NCI-H2107 (cell line): ENCODE measurements at places on chromosomes 16 and 17.

DNA sequence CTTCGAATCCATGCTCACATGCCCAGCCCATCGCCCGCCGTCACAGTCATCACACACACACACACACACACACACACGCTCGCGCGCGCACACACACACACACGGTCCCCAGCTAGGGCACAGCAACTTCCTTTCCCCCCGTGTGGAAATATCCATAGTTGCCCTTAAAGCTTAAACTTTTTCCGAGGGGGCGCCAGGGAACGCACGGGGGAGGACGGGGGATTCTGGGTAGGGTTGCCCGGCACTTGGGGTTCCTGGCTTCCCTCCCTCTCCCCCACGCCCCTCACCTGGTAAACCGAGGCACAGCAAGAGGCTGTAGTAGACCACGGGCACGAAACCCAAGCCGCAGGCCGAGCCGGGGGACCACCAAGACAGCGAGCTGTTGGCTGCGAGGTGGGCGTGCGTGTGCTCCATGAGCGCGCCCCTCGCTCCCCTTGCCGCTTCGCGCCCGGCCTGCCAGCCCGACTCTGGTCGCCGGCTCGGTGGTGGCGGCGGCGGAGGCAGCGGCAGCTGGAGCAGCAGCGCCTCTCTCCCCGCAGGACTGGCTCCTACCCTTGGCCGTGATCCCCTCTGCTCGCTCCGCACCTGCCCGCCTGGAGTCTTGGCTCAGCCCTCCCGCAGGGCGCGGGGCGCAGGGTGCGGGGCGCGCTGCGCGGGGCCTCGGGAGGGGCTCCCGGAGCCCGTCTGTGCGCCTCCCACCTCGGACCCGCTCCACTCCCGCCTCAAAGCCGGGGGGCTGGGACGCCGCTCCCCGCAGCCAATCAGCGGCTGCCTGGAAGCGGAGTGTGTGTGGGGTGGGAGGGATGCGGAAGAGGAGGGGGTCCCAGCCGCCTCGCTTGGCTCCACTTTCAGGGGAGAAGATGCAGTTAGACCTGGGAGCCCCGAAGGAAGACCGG is at the start of gene GPR139:
TSS of gene GPR139 (minus strand) at position 688 of the 896 bp plus-strand sequence. CDS start at position 414, 274 bp downstream.
- DNase-seq: peak; percentile 11

GRCh38 chr16:31473264-31473984 is 1.5 kb downstream of the TGFB1I1 start:
- DNase-seq: no peak

DNA sequence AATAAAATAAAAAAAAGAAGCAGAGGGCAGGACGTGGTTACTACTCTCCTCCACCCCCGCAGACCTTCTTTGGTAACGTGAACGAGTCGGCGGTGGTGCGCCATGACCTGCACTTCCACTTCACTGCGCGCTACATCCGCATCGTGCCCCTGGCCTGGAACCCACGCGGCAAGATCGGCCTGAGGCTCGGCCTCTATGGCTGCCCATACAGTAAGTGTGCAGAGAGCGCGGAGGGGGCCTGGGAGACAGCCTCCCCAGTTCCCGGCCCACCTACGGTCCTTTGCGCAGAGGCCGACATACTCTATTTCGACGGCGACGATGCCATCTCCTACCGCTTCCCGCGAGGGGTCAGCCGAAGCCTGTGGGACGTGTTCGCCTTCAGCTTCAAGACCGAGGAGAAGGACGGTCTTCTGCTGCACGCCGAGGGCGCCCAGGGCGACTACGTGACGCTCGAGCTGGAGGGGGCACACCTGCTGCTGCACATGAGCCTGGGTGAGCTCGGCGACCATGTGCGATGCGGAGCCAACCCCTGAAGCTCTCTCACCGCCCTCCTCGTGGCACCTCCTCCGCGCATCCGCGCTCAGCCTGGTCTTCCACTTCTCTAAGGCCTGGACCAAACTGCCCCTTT is 2.7 kb downstream of the CNTNAP1 start:
- DNase-seq: no peak

- no peak for DNase-seq
Measured at GRCh38 chr17:58615768-58616659, 75.8 kb downstream of the TEX14 start.

DNA sequence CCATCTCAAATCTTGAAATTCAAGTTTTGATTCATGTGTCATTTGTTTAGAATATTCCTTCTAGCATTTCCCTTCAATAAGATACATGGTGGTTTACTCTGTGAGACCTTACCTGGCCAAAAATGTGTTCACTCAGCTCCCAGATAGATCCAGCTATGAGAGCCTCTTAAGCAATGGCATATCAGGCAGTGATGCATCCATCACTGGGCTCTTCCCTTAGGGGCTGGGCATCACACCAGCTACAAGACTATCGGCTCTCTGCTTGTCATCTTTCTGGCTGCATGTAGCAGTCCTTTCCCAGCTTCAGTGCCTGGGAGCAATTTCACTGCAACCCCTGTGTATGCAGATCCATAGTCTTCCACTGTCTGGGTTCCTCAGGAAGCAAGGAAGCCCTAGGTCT is 40.6 kb downstream of the GOSR1 start:
- no peak for DNase-seq

DNA sequence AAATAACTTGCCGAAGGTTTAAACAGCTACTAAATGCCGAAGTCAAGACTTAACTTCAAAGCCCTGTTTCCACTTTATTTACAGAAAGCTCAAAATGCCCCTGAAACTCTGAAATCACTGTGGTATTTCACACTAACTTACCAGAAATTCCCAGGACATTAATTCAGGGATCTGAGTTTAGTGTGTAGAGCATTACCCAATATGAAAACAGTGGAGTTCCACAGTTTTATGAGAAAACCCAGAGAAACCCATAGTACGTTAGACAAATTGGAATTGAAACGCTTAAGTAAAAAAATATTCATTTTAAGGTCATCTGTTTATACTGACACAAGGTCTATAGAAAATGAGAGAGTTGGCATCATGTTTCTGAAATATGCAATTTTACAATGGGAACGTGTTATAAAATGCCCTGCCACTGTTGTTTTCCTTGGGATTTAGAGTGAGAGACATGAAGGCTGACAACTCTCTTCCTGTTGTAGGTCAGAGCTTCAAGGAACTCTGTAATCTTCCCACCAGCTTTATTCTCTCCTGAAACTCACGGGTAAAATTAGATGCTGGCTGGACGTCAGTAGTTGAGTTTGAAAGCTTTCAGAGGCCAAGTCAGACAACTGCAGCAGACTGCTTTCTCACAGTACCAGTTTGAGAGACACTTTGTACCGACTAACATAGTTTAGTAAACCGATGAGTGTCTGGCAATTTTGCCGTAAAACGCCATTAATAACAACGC is 139.4 kb upstream of the TBX2 start:
- DNase-seq: no peak

GRCh38 chr16:87407511-87408112 is 15.5 kb downstream of the MAP1LC3B start:
- no peak for DNase-seq

DNA sequence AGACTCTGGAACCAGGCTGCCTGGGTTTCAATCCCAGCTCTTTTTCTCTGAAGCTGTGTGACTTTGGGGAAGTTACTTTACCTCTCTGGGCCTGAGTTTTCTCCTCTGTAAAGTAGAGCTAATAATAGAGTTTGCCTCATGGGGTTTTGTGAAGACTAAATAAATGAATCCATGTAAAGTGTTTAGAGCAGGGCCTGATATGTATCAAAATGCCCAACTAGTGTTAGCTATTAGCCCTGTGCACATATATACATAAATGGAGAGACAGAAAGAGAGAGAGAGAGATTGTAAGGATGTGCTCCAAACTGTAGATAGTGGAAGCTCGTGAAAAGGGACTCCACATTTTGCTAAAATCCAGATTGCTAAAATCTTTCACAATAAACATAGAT is 44.8 kb upstream of the HAPSTR1 start:
- no peak for DNase-seq

DNA sequence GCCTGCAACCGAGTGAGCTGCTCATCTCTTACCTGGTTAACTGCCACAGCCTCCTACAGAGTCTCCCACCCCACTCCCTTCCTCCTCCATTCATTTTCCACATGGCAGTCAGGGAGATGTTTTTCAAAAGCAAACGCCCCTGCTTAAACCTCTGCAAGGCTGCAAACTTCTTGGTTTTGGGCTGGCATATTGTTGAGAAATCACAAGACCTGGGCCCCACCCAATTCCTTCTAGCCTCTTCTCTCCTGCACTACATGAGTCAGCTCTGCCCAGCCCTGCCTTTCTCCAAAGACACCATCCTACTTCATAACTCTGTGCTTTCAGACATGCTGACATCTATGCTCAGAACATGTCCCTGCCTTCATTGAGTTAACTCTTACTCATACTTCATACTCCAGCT is 136.1 kb downstream of the SPACA3 start:
- no peak for DNase-seq

DNA sequence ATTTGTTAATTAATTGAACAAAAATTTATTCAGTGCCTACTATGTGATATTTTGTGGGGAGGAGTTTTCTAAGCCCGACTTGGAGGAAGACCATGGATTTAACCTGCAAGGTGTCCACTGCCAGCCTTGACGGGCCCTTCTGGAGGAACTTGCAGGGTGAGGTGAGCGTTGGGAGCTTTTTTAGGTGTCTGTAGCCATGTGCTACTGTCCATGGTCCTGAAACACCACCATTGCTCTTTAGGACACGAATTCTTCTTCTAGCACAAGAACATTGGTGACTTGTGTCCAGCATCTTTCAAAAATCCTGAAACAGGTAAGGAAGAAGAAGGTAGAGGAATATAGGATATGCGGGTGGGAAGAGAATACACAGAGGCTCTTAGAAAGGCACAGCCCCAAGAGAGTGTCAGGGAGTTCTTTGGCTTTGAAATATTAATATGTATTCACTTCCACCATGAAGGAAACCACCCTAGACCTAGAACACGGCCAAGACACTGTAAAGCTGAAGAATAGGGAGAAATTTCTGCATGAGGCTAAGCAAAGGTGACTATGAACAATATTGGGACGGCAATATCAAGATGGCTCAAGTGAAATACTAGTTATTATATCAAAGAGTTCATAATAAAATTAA is 27.9 kb upstream of the OR4D1 start:
- no peak for DNase-seq

GRCh38 chr16:2270070-2270462 is 2.1 kb upstream of the RNPS1 start:
- no peak for DNase-seq

DNA sequence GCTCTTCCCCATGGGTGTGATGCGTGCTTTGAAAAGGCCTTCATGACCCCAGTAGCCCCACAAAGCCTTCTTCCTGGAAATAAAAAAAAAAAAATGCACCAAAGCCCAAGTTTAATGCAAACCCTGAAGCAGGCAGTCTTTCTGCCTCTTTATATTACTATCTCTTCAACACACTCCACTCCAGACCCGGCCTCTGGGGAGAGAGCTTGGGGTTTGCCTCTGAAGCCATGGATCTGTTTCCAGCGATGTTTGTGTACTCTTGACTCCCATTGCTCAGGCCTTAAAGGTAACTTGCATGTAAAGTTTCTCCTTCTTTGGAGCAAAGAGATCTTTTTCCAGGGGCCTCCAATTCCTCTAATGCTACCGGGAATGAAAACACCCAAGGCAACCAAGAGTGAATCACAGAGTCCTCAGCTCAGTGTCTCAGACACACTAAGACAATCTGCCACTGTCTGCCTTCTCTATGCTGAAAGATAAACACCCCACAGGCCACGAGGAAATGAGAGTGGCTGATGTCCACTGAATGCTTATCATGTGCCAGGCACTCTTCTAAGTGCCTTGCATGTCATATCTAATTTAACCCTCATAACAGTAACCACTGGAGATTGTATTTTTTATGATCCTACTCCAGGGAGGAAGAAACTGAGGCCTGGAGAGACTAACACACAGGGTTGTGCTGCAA is 56.4 kb upstream of the AKTIP start:
- DNase-seq: no peak

DNA sequence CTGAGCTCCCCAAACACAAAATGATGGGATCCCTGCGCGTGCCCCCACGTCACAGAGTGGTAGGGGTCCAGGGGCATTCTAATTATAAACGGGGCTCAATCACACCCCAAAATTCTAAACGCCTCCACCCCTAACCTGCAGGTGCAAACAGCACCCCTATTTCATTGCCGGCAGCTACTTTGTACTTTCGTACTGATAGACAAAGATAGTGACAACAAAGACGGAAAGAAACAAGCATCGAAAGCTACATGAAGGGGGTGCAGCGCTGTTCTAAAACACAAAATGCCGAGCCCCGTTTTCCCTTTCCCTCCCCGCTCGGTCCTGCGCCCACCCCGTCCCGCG is 13.9 kb downstream of the MIS12 start:
- DNase-seq: no peak

DNA sequence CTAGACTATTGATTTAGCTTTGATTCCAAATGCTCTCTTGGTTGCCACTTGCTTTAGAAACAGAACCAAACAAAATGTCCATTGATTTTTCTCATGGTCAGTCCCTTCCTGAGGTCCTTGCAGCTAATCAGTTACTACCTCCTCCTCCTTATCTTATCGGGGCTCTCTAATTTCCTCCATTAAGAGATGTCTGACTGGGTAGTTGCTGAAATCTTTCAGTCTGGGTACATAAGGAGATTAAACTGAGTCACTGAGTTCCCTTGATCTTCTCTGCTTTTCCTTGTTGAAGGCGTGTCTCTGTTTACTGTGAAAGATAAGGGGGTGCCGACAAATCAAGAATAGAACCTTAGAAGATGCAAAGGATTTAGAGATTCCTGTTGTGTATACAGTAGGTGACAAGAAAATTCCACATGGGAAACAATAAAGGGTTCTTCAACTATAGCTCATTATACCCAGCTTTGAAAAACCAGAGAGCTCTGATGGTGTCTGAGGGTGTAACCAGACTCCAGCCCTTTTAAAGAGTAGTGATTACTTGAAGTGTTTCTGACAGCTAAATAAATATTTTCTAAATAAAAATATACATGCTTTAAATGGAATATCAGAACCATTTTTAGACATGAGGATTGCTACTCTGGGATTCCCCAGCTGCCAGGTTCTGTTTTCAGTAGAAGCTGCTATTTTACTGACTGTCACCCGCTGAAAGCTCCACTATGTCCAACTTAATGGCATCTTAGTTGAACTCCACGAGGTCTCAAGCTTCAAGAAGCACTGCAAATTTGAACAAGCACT is 791.3 kb upstream of the SOX9 start:
- DNase-seq: no peak

- DNase-seq: no peak
Measured at GRCh38 chr16:55444754-55445485, 34.1 kb upstream of the MMP2 start.

- DNase-seq: no peak
Measured at GRCh38 chr17:16442594-16443510, 27.5 kb downstream of the TRPV2 start.

- no peak for DNase-seq
Measured at GRCh38 chr16:69073181-69073702, 32.2 kb upstream of the HAS3 start.

GRCh38 chr16:23920446-23920845 is 84.7 kb downstream of the PRKCB start:
- DNase-seq: no peak

DNA sequence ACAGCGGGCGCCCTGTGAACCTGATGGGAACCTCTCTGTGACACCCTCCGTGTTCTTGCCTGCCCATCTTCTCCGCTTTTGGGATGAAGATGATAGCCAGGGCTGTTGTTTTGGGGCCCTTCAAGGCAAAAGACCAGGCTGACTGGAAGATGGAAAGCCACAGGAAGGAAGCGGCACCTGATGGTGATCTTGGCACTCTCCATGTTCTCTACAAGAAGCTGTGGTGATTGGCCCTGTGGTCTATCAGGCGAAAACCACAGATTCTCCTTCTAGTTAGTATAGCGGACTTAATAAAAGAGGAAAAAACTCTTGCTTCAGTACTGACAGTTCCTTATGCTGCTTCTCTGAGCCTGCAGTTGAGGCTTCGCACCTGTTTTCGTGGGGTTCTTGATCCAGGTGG is 10.5 kb downstream of the CDK5RAP3 start:
- no peak for DNase-seq
